ENCODE measurements at places on chromosomes 4 and X. TPM values are rescaled to one million over a fixed set of nuclear protein-coding genes. Genes with fewer than 3 reads are reported as not detected.

DNA sequence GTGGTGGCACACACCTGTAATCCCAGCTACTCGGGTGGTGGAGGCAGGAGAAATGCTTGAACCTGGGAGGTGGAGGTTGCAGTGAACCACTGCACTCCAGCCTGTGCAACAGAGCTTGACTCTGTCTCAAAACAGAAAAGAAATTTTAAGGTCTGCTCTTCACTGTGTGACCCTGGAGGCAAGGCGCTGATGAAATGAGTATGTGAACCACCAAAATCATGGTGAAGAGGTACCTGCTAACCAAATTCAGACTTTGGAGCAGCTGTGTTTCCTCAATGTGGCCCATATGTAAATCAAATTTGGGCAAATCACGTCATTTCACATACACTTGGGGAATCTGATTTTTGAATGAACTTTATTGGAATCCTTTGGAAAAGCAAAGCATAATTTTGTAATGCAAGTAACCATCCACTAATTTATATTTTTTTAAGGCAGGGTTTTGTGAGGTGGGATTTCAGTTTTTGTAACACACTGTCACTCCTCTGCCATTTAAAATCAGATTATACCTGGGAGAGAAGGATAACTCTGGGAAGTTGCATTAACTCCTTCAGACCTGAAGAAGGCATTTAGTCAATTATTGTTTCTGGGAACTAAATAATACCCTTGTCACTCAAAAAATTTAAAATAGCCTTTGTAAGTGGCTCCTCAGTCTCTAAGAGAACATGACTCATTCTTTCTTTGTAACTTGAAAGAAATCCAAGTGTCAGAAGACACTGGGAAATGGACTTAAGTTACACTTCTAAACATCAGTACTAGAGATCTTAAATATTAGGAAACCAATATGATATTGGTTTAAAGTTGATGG, 24.0 kb downstream of the DOCK11 start:
- H3K4me1 ChIP-seq: no peaks in the 10 kb centered on the region
- H3K27ac ChIP-seq: peak overlapping the region; percentile 72
- no peak overlapping the region for H3K4me3 ChIP-seq
- H3K27me3 ChIP-seq: no peaks in the 10 kb centered on the region
- H3K36me3 ChIP-seq: no peaks in the 10 kb centered on the region

DNA sequence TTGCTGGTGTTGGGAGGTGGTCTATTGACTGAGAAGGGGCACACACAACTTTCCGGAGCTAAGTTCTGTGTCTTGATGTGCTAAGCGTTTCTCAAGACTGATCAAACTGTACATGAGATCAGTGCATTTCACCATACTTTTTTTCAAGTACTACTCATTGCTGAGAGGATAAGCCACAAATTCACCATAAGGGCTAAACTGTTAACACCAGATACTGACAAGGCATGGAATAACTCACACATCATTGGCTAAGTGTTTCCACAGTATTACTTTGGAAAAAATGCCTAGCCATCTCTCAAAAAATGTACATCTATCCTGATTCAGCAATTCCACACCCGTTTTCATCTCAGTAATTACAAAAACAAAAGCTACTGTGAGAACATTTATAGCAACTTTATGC, 13.0 kb downstream of the RBMX start:
- no peaks in the 10 kb centered on the region for H3K36me3 ChIP-seq
- H3K4me1 ChIP-seq: no peaks in the 10 kb centered on the region
- H3K27ac ChIP-seq: no peak overlapping the region
- H3K4me3 ChIP-seq: no peak overlapping the region
- H3K27me3 ChIP-seq: no peaks in the 10 kb centered on the region

- no peaks in the 10 kb centered on the region for H3K27me3 ChIP-seq
- no peaks in the 10 kb centered on the region for H3K4me1 ChIP-seq
- no peak overlapping the region for H3K27ac ChIP-seq
- DNase-seq: no peak
These were observed 109.2 kb upstream of the PCDH18 start for GRCh38 chr4:137641544-137641943.

- no peaks in the 10 kb centered on the region for H3K36me3 ChIP-seq
- no peaks in the 10 kb centered on the region for H3K4me1 ChIP-seq
- H3K4me3 ChIP-seq: no peak overlapping the region
- no peak for DNase-seq
- no peak overlapping the region for H3K27ac ChIP-seq
- H3K27me3 ChIP-seq: no peaks in the 10 kb centered on the region
These were observed 32.7 kb downstream of the BST1 start for GRCh38 chr4:15735536-15735935.

GRCh38 chr4:185764876-185765275, 47.1 kb downstream of the SORBS2 start:
- no peak overlapping the region for H3K4me3 ChIP-seq
- H3K27ac ChIP-seq: no peak overlapping the region
- no peak for DNase-seq
- no peaks in the 10 kb centered on the region for H3K36me3 ChIP-seq
- H3K4me1 ChIP-seq: no peaks in the 10 kb centered on the region

GRCh38 chrX:22093550-22093949, 61.4 kb downstream of the PHEX start:
- no peak overlapping the region for H3K27ac ChIP-seq
- no peak overlapping the region for H3K4me3 ChIP-seq
- H3K4me1 ChIP-seq: no peaks in the 10 kb centered on the region
- no peaks in the 10 kb centered on the region for H3K36me3 ChIP-seq
- DNase-seq: no peak

Gene ZCCHC18
- 1.1 TPM for total RNA-seq

Gene FRMD7
- total RNA-seq: not detected

Gene DEFB131A
- not detected for total RNA-seq

Gene PGRMC1
- 177 TPM for total RNA-seq

All from breast epithelium (tissue), 4 donors.